Activated CD8-positive, alpha-beta memory T cell treated with anti-CD3 and anti-CD28 coated beads for 1 hour (primary cell): ENCODE measurements at places on chromosomes 3 and 15.

- no peak for DNase-seq
Observed at GRCh38 chr3:32414522-32415202, 23.0 kb downstream of the CMTM7 start.

DNA sequence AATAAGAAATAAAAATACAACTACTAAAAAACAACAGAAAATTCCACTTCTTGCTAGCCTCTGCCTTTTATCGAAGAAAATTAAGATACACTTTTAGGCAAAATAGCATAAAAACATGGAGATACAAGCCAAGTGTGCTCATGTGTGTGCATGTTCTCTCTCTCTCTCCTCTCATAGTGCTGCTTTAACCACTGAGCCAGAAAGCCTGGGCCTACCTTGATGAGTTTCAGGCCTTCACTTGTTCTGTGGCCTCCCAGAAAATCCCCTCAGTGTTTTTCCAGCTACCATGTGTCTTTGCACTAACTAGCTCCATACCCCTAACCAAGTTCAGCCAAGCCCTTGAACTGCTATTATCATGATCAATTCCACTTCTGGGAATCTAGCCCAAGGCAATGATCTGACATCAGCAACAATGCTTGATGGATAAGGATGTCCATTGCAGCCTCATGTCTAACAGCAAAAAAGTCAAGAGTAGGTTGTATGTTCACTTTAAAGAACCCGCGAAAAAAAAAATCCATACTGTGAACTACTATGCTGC lies 18.1 kb downstream of the CYP11A1 start:
- DNase-seq = no peak

GRCh38 chr3:72847282-72847681 lies 963 bp downstream of the SHQ1 start:
- DNase-seq = no peak

DNA sequence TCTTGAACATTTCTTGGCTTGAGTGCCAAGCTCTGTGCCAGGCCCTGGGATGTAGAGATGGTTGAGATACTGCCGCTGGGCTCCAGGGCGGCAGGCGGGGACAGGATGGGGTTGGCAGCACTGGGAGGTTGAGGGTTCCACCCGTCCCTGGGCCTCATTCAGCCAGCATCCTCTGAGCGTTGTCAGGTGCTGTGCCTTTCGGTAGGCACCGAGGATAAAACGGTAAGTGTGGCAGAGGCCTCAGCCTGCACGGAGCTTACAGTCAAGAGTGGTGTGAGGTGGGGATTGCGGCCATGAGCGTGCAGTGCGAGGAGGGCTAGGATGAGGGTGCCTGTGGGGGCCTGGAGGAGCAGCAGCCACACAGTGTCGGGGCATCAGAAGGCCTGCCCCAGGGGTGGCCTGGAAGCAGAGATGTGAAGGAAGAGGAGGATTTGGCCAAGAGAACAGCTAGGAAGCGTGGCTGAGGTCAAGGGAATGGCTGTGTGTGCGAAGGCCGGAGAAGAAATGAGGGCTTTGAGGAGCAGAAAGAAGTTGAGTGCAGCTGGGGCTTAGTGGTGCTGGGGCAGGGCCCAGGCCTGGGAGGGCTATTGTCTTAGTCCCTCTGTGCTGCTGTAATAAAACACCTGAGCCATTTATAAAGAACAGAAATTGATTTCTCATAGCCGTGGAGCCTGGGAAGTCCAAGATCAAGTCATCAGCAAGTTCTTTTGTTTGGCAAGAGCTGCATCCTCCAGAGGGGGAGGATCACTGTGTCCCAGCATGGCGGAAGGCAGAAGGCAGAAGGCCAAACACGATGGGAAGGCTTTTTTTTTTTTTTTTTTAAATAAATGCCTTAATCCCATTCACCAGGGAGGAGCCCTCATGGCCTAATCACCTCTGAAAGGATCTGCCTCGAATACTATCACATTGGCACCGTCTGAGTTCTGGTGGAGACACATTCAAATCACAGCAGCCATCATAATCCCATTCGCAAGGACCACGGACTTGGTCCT lies 22.7 kb downstream of the CORO2B start:
- DNase-seq = no peak

GRCh38 chr3:73018790-73019441 lies 22.3 kb downstream of the PPP4R2 start:
- no peak for DNase-seq

GRCh38 chr3:159058859-159059258 lies 257.0 kb downstream of the MFSD1 start:
- DNase-seq = no peak

DNA sequence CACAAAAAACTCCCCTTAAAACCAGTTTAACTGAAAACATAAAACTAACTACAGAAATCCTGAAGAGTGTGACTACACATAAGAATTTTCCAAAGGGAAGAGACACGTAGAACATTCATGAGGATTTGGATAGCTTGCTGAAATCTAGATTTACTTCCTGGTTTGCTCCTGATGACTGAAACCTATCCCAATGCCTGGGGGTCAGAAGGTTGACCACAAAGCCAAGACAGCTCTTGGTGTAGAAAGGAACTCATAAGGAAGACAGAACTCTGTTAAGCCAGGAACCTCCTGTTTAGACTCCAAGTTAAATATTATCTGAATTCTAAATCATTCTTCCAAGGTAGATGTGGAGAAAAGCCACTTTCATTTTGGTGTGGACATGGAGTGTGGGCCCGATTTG lies 92.8 kb downstream of the TFG start:
- DNase-seq = no peak

GRCh38 chr3:53161820-53162671 lies 1.0 kb downstream of the PRKCD start:
- no peak for DNase-seq

DNA sequence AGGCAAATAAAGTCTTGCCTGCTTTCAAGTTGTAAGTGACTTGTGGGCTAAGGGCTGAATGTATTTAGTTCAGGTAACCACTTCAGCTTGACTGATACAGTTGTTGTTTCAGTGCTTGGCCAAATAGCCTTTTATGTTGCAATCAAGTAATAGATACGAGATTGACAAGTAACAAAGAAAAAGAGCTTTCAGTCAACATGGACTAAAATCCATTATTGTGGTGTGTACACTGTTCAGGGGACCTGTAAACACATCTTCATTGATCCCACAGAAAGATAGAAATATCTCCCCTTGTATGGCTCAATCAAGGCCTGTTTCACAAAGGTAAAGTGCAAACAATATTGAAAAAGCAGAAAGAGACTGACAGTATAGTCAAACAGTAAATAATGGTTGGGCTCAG lies 224.8 kb upstream of the TMCO5A start:
- no peak for DNase-seq

DNA sequence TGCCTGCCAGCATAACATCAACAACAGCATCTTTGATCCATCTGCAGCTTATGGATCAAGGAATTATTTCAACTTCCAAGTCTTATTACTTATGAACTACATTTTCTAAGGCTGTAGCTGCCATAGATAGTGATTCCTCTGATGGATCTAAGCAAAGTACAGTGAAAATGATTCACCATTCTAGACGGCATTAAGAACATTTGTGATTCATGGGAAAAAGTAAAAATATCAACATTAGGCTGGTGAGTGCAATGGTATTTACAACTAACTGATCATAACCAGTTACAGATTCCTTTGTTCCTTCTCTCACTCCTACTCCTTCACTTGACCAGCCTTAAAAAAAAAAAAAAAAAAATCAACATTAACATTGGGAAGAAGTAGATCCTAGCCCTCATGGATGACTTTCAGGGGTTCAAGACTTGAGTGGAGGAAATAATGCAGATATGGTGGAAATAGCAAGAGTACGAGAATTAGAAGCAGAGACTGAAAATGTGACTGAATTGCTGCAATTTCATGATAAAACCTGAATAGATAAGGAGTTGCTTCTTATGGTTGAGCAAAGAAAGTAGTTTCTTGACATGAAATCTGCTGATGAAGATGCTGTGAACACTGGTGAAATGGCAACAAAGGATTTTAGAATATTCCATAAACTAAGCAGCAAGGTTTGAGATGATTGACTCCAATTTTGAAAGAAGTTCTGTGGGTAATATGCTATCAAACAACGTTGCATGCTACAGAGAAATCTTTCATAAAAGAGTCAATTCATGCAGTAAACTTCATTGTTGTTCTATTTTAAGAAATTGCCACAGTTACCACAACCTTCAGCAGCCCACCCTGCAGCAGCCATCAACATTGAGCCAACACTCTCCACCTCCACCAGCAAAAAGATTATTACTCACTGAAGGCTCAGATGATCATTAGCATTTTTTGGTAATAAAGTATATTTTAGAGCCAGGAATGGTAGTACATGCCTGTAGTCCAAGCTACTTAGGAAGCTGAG lies 22.8 kb downstream of the SLC12A6 start:
- DNase-seq = no peak

- no peak for DNase-seq
Observed at GRCh38 chr15:99143655-99144610, 39.1 kb downstream of the SYNM start.

DNA sequence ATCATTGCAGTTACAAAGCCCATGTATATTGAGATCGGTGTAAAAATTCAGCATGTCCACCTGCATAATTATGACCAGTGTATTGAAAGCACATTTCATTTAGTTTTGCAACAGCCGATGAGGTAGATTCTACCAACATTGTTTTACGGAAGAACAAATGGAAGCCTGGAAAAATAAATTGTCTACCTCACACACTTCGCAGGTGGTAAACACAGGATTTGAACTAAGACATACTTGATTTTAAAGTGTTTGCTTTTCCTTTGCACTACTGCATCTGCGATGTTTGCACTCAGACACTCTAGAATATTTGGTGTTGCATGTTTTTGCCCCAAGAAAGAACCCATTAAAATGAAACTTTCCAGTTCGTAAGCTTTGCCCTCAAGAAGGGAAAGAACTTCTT lies 148.4 kb downstream of the PGPEP1L start:
- no peak for DNase-seq

DNA sequence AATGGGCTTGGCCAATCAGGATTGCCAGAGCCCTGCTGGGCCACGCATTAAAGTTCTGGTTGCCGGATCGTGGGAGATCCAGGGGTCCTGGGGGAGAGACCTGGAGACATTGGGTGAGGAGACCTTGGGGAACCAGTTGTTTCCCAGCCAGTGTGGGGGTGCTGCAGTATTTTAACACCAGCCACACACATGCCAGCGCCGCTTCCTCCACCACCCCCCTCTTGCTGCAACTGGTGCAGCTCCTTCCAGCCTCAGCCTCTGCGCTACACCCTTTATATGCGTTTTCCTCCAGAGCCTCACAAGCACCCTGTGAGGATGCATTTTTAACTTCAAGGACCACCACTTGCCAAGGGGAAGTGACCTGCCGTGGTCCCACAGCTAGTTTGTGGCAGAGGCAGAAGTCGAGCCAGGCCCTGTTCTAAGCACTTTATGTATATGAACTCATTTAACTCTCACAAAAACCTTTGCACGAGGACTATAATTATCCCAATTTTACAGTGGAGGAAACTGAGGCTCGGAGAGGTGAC lies 29.4 kb upstream of the GRIP2 start:
- no peak for DNase-seq

DNA sequence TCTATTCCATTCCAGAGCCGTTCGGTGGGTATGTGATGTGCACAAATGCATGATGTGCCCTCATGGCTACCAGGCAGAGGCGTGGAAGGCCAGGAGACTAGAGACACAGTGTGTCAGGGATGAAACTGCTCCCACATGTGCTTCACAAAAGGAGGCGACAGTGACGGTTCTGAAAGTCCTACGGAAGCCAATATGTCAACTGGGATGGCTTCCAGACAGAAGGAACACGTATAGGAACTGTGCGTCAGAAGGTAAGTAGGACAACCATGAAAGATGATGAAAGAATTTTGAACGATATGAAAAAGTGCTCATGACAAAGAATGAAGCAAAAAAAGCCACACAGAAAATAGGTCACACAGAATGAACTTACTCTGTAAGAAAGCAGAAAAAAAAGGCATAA lies 34.1 kb downstream of the GLB1 start:
- DNase-seq = no peak

GRCh38 chr3:98521897-98522543 lies 682 bp downstream of the CLDND1 start:
- no peak for DNase-seq

DNA sequence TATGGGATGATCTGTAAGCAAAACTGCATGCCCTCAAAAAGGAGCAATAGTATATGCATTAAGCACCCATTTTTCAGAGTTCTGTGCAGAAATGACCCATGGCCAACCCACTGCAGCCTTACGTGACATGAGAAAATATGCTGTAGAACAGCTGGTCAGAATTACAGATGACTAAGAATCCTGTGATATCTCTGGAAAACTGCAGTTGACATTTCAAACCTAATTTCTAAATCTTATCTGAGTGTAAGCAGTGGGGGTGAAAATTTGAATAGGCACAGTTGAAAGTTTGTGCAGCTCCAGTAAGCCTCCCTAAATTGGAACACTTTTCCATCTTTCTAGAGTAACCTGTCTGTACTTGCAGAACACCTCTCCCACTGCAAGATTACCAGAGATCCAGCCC lies 28.7 kb upstream of the COL6A6 start:
- DNase-seq = no peak

GRCh38 chr3:115822579-115822978 lies 199.3 kb downstream of the GAP43 start:
- no peak for DNase-seq

DNA sequence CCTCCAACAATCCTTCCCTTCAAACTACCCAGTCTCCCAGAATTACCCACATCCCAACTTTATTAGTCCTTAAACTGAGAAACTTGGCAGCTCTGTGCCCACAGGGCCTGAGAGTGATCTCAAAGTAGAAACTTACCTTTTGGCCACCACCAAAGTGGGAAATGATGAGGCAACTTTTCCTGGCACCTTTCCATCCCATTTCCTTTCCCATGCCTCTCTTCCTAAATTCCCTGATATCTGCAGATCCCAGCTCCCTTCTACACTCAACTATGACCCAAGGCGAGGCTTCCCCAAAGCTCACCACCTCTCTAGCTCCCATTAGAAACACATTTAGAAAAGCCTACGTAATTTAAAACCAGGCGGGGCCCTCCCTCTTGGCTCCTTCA lies 271.9 kb downstream of the FOXP1 start:
- no peak for DNase-seq

GRCh38 chr3:27939521-27939920 lies 217.4 kb upstream of the EOMES start:
- DNase-seq = no peak

- DNase-seq = no peak
Observed at GRCh38 chr15:69526081-69527061, 73.8 kb downstream of the RPLP1 start.

- DNase-seq = no peak
Observed at GRCh38 chr3:151770956-151771355, 37.2 kb downstream of the AADACL2 start.

GRCh38 chr3:126352476-126353454 lies 4.4 kb downstream of the KLF15 start:
- no peak for DNase-seq

DNA sequence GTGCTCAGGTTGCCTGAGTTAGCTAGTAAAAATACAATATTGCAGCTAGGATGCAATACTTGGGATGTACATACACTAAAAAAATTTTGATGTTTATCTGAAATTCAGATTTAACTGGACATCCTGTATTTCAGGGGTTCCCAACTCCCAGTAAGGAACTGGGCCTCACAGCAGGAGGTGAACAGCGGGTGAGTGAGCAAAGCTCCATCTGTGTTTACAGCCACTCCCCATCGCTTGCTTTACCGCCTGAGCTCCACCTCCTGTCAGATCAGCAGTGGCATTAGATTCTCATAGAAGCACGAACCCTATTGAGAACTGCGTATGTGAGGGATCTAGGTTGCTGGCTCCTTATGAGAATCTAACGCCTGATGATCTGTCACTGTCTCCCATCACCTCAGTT lies 285.1 kb upstream of the PROK2 start:
- no peak for DNase-seq

- no peak for DNase-seq
Observed at GRCh38 chr3:41304593-41304992, 105.3 kb downstream of the CTNNB1 start.
